Activated T-cell treated with anti-CD3 and anti-CD28 coated beads for 24 hours (primary cell): ENCODE measurements at places on chromosomes 7 and 10.

DNA sequence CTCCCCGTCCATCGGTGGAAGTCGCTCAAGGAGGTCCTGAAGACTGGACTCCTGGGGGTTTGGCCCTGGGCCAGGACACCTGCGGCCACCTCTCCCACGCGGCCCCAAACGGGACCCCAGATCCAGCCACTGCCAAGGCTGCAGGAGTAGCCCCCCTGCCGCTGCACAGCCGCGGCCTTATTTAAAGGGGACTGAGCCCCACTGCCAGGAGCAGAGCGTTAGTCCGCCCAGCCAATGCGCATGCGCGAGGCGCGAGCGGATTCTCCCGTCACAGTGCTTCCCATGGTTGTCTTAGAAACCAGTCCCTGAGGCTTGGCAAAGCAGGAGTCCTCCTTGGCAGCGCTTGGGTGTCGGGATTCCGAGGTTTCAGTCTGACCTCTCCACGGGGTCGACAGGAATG, 320.0 kb downstream of the ZNF716 start:
- no peak for DNase-seq

DNA sequence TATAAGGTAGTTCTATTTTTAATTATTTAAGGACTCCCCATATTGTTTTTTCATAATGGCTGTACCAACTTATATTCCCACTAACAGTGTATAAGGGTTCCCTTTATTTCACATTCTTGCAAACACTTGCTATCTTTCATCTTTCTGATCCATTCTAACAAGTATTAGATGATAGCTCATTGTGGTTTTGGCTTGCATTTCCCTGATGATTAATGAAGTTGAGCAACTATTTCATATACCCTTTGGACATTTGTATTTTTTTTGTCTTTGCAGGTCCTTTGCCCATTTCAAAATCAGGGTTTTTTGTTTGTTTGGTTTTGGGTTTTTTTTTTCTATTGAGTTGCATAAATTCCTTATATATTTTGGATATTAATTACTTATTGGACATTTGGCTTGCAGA, 107.2 kb downstream of the EPC1 start:
- no peak for DNase-seq

GRCh38 chr7:148763622-148764021, 64.9 kb downstream of the CUL1 start:
- no peak for DNase-seq

DNA sequence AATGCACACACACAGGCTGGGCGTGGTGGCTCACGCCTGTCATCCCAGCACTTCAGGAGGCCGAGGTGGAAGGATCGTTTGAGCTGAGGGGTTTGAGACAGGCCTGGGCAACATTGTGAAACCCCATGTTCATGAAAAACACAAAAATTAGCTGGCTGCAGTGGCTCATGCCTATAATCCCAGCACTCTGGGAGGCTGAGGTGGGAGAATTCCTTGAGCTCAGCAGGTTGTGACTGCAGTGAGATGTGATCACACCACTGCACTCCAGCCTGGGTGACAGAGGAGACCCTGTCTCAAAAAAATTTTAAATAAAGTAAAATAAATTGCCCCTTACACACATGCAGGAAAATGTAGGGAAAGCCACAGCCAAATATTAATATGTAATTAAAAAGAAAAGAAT, 44.1 kb downstream of the RNF32 start:
- DNase-seq: no peak

DNA sequence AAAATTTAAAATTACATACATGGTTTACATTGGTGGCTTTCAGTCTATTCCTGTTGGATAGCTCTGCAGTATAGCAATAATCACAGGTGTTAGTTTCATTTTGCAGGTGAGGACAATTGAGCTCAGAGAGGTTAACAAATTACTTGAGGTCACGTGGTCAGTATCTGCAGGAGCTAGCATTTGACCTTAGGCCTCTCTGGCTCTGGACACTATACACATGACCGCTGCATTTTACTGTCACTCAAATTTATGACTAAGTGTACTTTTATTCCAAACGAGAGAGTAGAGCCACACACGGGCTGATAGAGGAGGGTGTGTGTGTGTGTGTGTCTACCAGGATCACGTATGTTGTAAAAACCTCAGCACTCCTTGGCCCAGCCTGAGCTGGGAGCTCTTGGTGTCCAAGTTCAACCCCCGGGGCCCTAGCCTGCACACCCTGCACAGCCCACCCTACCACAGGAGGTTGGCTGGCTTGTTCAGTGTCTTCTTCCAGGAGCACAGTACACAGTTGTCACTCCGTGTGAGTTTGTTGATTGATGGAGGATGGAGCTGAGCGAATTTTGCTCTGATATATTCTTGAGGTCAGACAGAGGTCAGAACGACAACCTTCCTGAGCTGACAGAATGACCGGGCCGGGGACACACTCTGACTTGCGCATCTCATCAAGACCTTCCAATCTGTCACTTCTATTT, 272.7 kb downstream of the GFRA1 start:
- DNase-seq: no peak

DNA sequence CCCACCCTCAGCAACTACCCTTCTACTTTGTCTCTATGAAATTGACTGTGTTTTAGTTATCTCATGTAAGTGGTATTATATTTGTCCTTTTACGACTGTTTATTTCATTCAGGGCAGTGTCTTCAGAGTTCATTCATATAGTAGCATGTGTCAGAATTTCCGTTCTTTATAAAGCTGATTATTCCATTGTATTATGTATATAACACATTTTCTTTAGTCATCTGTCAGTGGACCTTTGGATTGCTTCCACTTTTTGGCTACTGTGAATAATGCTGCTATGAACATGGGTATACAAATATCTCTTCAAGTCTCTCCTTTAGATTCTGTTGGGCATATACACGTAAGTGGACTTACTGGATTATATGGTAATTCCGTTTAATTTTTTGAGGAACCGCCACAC, 14.5 kb downstream of the SLF2 start:
- no peak for DNase-seq
